Inflammatory macrophage treated with lipopolysaccharide for 1 hour (primary cell): ENCODE measurements at places on chromosomes 4 and X.

DNA sequence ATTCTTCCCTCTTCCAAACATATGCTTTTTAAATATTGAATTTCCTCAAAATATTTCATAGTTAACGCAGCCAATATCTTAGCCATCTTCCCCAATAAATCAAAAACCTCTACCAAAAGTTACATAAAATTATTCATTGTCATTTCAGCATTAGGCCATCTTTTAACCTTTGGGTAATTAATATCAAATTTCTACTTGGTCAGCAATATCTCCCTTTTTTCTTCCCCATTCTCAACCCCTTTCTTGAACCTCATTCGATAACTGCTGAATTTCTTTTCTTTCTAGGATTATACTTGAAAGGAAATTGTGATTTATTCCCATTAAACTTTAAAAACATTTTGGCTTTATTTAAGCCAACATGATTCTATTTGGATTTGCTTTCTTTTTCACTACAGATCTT, 65.0 kb downstream of the RAP1GDS1 start:
- no peak for DNase-seq

- DNase-seq, result no peak
Observed at GRCh38 chr4:144582975-144583374, 63.0 kb upstream of the HHIP start.

GRCh38 chr4:81786063-81786763, 314.5 kb upstream of the RASGEF1B start:
- DNase-seq, result no peak

DNA sequence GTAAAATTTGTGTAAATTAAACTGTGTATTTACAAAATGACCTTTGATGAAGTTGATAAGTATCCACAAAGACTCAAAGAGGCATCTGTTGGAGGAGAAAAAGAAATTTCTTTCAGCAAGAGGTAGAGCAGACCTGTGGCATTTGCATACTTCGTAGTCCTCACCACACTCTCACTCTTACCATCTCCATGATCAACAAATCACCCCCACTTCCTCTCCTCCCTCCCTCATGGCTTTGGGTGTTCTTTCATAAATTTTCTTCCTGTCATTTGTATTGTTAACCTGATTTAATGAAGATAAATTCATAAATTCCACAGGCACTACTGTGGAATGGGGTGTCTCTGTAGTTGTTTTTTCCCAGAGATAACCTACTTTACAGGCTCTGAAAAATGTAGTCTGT, 366.5 kb downstream of the ZNF674 start:
- DNase-seq, result no peak

DNA sequence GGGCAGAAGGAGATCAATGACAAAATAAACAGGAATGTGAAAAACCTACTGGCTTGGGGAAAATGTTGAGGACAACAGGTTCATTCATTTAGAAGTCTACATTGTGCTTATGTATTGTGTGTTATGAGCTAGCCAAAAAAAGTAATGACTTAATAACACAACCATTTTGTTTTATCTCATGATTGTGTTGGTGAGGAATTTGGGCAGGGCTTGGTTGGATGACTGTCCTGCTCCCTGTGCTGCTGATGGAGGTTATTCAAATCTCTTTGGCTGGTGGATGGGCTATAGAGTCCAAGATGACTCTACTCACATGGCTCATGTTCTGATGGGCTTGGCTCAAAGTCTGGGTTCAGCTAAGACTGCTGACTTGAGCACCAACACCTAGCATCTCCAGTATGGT, 116.3 kb downstream of the HS3ST1 start:
- no peak for DNase-seq

DNA sequence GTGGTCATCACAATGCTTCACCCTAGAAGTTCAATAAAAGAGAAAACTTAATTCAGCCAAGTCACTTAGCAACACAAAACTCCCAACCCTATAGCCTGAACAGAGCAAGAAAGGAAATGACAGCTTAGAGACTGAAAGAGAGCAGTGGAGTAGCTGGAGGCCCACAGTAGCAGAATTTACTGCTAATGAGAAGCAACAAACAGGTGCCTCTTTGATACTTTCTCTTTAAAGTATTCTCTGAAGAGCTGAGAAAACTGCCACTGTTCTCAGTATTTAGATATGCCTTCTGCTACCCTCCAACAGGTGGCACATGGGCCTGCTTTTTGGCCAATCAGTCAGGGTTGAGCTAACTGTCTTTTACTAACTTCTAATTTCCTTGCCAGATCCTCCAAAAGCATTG, 240.0 kb downstream of the GPC3 start:
- no peak for DNase-seq

- no peak for DNase-seq
Observed at GRCh38 chrX:69554321-69554947, 50.3 kb downstream of the NALF2 start.

DNA sequence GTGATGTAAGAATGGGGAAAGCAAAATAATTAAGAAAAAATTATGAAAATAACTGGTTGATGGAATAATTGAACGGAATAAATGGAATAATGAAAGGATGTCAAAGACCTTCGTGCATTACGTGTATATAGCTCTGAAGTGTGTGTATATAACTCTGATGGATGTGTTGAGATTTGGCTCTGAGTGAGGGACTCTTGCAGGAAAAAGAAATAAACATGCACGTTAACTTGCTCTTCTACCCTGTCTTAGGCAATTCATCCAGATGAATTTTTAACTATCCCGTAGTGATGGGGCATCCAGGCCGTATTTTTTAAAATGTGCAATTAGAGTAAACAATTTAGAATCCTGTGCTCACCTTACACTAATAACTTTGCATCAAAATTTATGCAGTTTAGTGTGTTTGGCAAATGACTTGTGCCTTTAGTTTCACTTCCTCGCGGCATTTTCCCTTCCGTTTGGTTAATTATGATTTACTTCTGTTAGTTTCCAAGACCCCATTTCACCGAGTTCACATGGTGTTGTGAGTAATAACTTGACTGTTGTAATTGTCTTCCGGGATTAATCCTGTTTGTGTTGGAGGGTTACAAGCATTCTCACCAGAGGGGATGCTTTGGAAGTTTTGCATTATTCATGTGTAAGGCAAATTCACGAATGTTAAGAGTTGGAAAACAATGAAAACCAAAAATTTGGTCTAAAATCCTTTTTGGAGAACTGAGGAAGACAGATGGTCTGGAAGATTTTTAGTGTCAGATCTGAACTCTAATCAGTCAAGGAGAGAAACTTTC, 256.5 kb upstream of the FAT1 start:
- DNase-seq, result no peak

- DNase-seq, result no peak
Observed at GRCh38 chr4:187184508-187184907, 460.9 kb upstream of the FAT1 start.

DNA sequence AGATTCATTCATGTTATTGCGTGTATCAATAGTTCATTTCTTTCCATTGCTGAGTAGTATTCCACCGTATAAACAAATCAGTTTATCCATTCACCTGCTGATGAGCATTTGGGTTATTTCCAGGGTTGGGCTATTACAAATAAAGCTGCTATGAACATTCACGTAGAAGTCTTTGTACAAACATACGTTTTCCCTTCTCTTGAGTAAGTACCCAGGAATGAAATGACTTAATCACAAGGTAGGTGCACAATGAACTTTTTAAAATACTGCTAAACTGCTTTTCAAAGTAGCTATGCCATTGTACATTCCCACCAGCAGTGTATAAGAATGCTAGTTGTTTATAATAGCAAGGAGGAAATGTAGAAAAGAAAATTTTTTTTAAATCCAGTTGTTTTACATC, 35.9 kb downstream of the SYTL4 start:
- no peak for DNase-seq

DNA sequence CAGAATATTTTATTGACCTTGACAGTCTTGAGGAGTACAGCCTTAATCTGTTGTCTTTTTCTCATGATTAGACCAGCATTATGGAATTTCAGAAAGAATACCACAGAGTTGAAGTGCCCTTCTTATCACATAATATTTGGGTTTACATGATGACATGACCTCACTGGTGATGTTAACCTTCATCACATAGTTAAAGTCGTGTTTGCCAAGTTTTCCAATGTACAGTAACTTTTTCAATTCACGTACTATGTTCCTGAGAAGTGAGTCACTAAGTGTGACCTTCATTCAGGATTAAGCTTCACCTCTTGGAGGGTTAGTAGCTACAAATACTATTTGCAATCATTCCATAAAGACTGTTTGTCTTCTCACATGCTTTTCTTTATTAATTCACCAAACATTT, 52.1 kb downstream of the RAB40A start:
- DNase-seq, result no peak

- DNase-seq, result no peak
Observed at GRCh38 chr4:39657465-39657864, 18.8 kb upstream of the SMIM14 start.

DNA sequence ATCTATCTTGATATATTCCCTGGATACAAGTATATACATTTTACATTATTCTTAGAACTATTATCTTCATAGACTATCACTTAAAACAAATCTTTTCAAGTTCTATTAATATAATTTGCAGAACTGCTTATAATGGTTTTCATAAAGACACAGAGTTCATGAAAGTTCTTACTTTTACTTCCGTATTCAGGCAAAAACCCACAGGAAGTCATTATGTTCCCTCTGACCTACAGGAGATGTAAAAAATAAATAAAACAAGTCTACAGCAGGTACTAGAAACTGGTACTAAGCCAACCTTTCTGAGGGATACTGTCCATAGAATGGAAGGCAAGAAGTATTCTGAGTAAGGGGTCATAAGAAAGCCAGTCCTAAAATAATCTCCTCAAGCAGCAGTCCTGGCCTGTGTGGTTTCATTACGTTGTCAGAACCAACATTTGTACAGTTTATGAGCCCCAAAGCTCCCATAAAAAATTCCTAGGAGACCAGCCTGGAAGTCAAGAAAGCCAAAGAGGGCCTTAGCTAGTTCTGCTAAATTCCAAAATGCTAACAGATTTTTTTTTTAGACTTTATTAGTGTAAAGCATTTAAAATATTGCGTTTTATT, 68.6 kb downstream of the CAMK2D start:
- DNase-seq, result peak; percentile 11

DNA sequence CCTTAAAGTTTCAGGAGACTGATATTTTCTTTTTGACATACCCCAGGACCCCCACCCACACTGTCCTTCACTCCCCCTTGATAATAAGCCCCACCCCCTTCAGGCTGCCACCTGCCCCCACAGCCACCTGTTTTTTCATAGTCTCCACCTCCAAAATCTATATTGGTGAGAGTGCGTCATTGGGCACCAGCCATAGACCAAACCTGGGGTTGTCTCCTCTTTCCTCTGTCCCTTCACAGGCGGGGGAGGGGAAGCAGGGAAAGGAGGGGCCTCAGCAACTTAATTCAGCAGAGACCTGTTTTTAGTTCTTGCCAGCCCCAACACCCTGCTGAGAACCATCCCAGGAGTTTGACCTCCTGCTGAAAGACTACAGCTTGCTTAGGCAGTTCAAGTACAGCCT, 1.1 kb downstream of the ARHGAP36 start:
- no peak for DNase-seq

DNA sequence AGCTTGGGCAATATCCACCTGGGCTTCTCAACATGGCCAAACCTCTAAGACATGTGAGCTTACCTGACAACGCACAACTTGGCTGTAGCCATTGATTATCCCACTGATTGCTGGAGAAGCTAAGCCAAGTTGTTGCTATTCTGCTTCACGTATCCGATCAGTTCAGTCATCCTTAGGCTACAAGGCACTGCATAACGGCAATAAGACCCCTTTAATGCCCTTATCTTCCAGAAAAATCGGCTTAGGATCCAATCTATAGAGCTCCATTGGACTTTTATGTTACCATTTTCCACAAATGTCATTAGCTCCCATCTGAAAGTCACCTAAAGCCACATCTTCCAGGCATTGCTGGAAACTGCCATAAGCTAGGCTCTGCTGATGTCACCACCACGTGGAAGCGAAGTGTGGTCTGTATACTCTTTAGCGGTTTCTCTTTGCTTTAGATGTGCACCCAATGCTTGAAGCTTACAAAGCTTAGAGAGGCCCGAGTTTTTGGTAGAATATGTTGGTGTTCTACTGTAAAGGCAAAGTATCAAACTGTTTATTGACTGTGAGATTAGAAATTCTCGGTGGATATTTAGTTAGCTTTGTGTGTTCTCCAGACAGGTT, 163.1 kb downstream of the CPE start:
- no peak for DNase-seq

GRCh38 chrX:77962068-77962902, 7.2 kb downstream of the PGAM4 start:
- DNase-seq, result no peak

- DNase-seq, result no peak
Observed at GRCh38 chrX:30910124-30910860, 21.2 kb upstream of the TAB3 start.

GRCh38 chr4:81505004-81505598, 33.4 kb upstream of the RASGEF1B start:
- DNase-seq, result peak; percentile 99

DNA sequence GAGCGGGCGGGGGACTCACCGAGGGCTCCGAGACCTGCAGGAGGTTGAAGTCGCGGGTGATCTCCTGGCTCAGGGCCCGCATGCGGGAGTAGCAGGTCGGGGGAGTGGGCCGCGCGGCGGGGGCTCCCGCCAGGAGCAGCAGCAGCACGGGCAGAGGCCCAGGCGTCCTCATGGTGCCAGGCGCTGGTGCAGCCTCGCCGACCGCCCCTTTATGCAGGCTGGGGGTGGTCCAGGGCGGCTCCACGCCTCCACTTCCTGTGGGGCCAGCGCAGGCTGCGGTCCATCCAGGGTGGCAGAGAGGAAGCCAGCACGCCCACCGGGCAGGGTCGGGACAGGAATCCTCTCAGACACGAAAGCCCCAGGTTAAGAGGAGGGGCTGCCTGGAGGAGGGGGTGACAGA, at the start of gene CYTL1:
Gene CYTL1 (minus strand): TSS at position 185 of the 400 bp plus-strand sequence. CDS start 13 bp downstream, at position 172.
- no peak for DNase-seq

DNA sequence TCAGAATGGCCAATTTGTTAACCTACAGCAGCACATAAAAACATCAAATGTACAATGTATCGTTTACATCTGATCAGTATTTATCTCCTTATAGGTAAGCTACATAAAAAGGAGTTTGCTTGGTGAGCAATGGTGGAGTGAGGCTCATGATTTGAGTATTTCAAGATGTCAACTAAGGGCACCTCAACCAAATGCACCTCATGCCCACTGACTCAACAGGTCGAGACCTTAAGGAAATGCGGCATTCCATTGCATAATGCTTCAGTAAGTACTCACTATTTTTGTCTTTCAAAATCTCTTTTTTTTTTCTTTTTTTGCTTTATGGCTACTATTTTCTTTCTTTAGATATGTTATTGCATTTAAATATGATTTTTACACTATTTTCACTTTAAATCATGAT, 181.0 kb upstream of the TLL1 start:
- no peak for DNase-seq

- no peak for DNase-seq
Observed at GRCh38 chrX:47166126-47166525, 21.1 kb downstream of the RBM10 start.

- no peak for DNase-seq
Observed at GRCh38 chr4:138114434-138114833, 127.7 kb downstream of the SLC7A11 start.

DNA sequence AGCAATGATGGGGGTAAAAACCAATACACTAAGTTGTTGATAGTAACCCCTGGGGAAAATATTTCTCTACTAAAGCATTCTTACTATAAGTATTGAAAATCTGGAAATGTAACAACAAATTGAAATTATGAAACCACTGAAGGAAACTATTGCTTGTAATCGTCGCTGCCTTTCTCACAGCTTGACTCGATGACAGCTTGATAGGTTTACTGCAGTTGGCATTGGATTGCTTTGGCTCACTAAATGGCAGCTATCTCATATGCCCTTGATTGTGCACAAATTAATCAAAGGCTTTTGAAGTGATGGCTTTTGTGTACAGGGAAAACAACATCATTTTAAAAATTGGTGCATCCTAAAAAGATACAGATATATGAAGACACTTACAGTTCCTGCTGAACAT, 419.6 kb upstream of the TENM3 start:
- no peak for DNase-seq

- DNase-seq, result peak; percentile 10
Observed at GRCh38 chrX:153687121-153688039, at the start of gene SLC6A8. Gene SLC6A8 (plus strand): TSS chrX:153687926. CDS start chrX:153688575, 649 bp downstream.
